ENCODE measurements at places on chromosomes 2 and 18.

DNA sequence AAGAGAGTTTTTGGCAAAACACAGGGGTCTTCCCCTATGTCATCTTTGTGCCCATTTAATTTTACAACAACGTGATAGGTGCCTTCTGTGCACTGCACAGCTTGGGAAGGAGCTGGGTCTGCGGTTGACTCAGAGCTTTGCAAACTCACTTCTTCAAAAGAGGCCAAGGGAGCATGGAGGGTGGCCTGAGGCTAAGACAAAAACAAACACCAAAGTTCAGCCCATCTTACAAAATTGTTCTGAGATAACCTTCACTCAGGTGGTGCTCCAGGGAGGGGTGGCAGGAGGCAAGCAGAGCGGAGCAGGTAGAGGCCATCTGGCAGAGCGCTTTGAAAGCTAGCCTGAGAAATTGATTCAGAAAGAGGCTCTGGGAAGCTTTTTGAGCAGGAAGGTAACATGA lies 9.8 kb downstream of the SOWAHC start:
- DNase-seq, result no peak

GRCh38 chr2:26562811-26563645 lies 78.1 kb downstream of the CIB4 start:
- no peak for DNase-seq

GRCh38 chr2:179031731-179032408 lies 18.1 kb downstream of the CCDC141 start:
- DNase-seq, result no peak

DNA sequence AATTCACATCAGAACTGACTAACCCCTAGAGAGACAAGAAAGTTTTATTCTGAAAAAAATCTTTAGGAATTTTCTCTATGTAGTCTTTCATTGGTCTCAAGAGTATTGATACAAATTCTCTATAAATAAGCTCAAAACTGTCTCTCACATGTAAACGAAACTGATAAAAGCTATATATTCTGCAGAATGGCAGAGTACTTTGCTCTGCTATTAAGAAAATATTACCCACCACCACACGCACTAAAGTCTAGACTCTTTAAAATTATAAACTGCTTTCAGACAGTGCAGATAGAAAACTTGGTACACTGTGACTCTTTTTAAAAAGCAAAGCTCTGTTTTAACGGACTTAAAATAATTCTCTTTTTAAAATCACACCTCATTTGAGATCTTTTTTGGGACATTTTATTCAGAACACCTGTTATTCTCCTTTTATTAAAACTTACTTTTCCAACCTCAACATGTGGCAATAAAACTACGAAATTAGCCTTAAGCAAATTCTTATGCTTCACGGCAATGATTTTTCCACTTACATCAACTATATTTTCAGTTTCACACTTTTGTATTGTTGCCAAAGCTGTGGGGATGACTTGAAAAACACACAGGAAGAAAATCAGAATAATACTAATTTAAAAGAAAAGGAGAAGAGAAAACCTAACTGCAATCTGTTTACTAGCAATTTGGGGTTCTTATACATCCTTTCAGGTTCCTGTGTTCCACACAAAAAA lies 58.0 kb downstream of the CCDC88A start:
- no peak for DNase-seq

DNA sequence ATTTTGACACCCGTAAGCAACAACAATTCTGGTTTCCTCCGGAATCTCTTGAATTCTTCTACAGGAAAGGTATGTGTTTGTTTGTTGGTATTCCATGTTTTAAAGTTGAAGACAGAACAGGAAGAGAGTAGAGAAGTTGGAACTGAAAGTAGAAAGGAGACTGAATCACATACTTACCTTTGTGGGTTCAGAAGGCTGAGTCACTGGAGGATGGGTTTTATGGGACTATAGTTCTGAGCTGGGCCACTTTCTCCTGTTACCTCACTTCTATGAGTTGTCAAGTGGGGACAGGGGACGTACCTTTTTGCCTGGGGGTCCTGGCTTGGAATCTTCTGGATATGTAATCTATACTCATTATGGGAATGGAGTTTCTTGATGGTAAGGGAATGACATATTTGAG lies 40.9 kb downstream of the KDM3A start:
- no peak for DNase-seq

DNA sequence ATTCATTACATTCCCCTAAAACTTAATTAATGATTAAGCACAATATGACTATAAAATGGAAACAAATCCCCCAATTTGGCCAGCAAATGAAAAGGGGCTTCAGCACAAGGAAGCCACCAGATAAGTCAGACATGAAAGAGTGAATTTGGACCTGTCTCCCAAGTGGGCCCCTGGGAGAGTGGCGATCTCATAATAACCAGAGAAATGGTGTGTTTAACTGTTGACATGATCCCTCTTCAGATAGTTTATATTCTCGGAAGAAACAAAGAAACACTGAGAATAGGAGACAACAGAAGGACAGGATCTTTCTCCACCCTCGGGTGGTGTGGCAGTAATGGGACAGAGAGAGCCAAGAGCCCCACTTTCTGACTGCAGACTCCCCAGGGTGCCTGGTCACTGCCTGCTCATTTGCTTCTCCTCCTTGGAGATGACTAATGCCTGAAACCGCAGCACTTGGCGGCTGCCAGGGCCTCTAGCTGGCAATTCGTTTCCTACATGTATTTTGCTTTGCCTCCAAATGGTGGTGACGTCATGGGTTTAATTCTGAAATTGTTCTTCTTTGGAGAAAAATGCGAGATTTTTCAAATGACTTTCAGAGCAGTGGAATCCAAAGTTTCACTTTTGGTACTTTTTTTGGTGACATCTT lies 46.4 kb upstream of the SPP2 start:
- DNase-seq, result no peak

- DNase-seq, result no peak
These were observed 72.2 kb upstream of the RBM44 start for GRCh38 chr2:237726401-237726830.
